NB4 (cell line): ENCODE measurements at places on chromosomes 1 and 21.

DNA sequence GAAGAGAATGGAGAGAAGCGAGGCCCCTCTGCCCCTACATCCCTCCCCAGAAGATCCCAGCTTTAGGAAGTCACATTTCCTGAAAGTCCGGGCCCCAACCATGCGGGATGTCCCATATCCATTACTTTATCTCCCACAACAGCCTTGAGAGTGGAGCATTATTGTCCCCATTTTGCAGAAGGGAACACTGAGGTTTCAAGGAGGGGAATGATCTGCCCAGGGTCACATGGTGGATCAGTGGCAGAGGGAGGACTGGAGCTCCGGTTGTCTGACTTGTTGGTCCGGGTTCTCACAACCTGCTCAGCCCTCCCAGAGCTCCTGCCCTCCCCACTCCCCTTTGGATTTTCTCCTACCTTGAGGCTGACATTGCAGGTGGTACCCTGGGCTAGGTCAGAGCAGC, 2.2 kb upstream of the CRYBG2 start:
- DNase-seq = no peak

- no peak for DNase-seq
Observed at GRCh38 chr21:34618941-34619340, 4.0 kb upstream of the RCAN1 start.

GRCh38 chr1:51218570-51218969, 17.5 kb upstream of the RNF11 start:
- no peak for DNase-seq

DNA sequence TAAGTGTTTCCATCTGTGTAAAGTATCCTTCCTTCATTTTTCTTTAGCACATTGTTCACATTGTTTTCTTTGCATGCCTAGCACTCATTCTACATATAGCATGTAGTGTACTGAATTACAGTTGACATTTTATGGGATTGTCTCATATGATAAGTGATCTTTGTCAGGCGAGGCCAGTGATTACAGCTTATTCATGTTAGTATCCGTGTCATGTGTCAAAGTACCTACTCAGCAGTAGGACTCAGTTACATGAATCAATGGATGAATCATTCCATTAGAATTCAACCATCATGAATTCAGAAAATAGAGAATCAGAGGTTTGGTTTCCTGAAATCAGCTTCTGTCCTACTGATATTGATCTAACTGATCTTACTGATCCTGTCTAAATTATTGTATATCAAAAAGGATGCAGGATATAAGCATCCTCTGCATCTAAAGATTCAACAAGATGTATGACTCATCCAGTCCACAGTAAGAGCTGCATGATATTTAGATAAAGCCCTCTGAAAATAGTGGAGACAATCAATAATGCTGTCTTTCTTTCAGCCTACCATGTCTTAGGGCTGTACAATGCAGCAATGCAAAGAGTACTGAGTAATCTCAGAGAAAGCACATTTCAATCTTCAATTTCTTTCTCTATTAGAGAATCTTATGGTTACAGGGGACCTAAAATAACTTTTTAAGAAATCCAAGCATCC, 20.7 kb upstream of the HRNR start:
- no peak for DNase-seq

- no peak for DNase-seq
Observed at GRCh38 chr1:240515505-240515904, 96.5 kb downstream of the GREM2 start.

DNA sequence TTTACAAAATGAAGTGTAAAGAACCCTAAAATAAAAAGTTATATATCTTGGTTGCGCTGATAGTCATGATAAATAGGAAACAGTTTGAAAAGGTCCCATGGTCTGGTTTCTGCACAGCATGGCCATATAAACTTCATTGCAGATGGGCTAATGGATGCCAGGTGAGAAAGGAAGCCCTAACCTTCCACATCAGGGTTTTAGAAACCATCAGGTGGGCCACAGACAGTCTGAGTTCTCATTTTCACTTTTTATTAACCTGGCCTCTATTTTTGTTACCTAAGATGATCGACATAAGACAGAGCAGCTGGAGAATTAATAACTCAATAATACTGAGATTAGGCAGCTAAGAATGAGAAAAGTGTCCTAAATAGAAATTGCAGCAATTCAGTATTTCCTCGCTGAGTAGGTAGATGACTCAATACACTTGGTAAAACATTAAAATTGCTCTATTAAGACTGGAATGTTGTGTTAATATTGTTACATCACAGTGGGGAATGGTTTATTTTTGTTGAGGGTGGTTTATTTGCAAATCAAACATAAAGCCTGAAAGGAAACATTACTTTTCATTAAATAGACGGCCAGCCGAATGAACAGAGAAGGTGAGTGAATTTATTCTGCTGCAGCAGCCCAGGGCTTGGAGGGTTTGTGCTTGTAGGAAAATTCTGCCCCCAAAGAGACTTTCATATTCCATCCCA, 21.1 kb downstream of the C1orf21 start:
- DNase-seq = no peak

DNA sequence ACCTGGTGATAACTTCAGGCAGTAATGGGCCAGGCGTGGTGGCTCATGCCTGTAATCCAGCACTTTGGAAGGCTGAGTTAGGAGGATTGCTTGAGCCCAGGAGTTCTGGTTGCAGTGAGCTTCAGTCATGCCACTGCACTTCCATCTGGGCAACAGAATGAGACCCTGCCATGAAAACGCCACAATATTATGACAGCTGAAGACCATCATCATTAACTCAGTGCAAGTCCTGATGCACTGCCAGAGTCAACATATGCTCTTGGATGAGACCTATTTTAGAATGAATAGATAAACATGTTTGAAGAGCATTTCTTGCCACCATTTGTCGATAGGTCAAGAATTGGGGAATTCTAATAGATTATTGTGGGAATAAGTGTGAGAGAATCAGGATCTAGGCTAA, 26.4 kb downstream of the HENMT1 start:
- DNase-seq = no peak

- no peak for DNase-seq
Observed at GRCh38 chr1:219771080-219771479, 157.3 kb downstream of the SLC30A10 start.

DNA sequence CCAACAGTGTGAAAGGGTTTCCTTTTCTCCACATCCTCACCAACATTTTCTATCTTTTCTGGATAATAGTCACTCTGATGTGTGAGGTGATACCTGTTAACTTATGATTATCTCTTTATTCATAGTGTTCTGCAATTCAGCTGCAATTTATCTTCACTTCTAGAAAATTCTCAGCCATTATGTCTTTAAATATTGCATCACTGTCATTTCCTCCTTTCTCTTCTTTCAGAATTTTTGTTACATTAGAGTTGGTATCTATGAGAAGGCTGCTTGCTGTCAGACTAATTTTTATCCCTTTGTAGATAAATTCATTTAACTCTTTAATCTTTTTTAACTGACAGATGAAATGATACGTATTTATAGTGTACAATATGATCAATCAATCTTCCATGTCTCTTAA, 30.5 kb upstream of the ATF3 start:
- DNase-seq = no peak
